M059J (cell line): ENCODE measurements at places on chromosomes 4 and X.

- no peak for DNase-seq
Measured at GRCh38 chr4:14309431-14309830, 681.9 kb upstream of the BOD1L1 start.

DNA sequence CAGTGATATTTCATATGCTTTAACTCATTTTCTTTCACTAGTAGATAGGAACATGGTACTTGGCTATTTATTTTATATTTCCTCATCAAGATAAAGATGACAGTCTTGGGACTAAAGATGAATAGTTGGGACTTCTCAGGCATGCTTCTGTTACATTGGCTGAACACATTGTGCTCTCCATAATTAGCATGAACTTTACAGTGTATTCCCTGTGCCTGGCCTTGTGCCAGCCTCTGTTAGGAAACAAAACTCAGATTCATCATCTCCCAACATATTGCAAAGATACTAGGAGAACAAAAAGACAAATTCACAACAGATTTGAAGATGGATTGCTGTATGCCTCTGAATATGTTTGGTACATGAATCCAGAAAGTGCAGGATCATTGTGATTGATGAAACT is 26.4 kb downstream of the GRIA2 start:
- no peak for DNase-seq

DNA sequence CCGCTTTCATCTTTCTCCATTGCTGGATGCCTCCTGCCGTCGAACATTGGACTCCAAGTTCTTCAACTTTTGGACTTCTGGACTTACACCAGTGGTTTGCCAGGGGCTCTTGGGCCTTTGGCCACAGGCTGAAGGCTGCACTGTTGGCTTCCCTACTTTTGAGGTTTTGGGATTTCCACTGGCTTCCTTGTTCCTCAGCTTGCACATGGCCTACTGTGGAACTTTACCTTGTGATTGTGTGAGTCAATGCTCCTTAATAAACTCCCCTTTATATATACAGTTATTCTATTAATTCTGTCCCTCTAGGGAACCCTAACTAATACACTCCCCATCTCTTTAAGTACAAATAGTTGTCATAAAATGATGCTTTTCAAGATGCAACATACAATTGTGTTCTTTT is 595.3 kb downstream of the ARAP2 start:
- no peak for DNase-seq

- peak; percentile 62 for DNase-seq
Measured at GRCh38 chrX:12360986-12361598, 222.8 kb downstream of the FRMPD4 start.

GRCh38 chr4:128286474-128287058 is 1.0 kb downstream of the PGRMC2 start:
- DNase-seq, result peak; percentile 53

GRCh38 chrX:49272421-49272820 is 2.8 kb downstream of the PPP1R3F start:
- DNase-seq, result no peak

DNA sequence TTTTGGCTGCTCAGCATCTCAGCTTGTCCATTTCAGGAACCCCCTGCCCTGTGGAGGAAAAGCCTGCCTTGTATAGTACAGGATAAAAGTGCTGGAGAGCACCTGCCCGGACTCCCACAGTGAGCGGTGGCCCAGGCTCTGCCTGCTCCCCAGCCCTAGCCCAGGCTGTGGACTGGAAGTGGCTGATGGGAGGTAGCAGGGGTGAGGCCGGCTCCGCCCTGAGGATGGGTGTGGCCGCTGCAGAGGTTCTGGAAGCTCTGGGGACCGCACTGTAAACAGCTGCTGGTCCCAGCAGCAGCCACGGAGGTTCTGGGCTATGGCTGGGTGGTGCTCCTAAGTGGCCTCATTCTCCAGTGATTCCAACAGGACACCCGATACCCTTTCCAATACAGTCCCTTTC is 56.6 kb upstream of the HELT start:
- DNase-seq, result no peak

DNA sequence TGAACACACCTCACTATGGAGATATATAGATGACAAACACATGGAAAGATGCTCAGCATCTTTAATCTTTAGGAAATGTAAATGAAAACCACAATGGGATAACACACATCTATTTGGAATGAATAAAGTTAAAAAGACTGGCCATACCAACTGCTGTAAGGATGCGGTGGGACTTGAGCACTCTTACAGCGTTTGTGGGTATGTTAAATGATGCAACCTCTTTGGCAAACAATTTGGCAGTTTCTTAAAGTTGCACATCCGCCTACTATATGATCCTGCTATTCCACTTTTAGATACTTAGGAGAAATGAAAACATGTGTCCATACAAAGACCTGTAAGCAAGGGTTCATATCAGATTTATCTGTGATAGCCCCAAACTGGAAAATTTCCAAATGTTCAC is 50.7 kb downstream of the MRPL1 start:
- no peak for DNase-seq

DNA sequence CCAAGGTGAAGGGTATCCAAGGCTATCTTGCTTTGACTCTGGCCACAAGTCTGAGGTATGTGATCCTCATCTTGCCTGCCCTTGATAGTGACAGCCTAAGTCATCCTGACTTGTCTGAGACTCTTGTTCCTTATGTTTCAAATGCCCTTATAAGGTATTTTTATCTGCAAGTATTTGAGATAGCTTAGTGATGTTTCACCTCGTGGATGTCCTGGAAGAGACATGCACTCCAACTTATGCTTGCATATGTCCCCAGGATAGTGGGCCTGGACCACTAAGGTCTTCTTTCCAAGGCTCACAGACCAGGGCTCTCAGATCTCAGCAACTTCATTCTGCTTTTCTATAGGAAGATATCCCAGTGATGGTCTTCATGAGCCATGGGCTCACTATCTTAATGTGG is 120.5 kb upstream of the WDR1 start:
- DNase-seq, result no peak

GRCh38 chr4:156021298-156021697 is 67.6 kb upstream of the CTSO start:
- DNase-seq, result no peak

DNA sequence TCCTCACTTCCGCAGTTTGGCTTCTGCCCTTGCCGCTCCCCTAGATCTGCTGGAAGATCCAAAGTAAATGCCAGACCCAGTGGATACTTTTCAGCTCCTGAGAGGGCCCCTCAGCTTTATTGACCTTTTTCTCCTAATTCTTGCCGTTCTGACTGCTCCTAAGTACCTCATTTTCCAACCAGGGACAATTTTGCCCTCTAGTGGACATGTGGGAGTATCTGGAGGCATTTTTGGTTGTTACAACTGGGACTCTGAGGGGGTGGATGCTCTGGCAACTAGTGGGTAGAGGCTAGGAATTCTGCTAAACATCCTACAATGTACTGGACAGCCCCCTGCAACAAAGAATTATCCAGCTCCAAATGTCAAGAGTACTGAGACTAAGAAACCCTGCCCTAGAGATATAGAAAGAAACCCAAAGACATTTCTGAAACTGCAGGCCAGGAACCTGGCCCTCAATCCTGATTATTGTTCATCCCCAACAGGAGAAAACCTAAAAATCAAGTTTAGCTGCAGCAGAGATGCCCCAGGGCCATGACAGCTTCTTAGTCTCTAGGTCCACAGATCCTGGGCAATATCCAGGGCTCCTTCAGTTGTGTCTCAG is 3.4 kb downstream of the TEX13B start:
- DNase-seq, result peak; percentile 29

- DNase-seq, result no peak
Measured at GRCh38 chr4:145799223-145799622, 119.3 kb downstream of the C4orf51 start.

DNA sequence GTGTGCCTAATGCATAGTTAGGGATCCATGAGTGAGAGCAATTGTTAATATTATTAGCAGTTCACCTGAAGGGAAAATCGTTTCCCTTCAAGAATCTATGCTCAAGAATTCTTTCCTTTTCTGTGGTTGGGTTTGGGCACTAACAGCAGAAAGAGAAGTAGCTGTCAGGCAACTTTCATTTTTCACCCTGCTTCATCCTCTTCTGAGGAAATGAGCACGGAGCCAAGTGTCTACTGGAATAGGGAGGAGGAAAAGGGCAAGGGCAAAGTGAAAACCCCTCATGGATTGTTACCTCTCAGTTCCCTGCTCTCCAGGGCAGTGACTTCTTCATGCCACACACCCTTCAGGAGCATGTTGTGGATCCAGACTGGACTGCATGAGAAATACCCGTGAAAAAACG is 2.6 kb upstream of the HPGDS start:
- DNase-seq, result no peak

GRCh38 chr4:743463-744211 is 38.0 kb downstream of the PCGF3 start:
- DNase-seq, result peak; percentile 22
